ENCODE measurements at places on chromosomes 7 and 10.

DNA sequence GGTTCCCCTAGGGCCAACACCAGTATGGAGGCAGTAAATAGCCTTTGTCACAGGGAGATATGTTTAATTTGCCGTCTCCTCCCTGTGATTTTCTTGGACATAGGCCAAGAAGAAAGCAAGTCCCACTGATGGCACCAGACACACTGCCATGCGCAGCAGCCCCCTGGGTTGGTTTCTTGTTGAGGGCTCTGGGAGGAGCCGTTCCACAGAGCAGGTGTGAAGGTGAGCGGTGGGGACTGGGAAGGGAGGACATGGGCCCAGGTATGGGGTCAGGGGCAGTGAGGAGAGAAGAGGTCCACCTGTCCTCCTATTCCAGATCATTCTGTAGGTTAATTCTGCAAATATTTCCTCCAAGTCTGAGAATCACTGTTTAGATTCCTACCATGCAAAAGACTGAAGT, 376.1 kb downstream of the PLXNA4 start:
- DNase-seq = no peak

DNA sequence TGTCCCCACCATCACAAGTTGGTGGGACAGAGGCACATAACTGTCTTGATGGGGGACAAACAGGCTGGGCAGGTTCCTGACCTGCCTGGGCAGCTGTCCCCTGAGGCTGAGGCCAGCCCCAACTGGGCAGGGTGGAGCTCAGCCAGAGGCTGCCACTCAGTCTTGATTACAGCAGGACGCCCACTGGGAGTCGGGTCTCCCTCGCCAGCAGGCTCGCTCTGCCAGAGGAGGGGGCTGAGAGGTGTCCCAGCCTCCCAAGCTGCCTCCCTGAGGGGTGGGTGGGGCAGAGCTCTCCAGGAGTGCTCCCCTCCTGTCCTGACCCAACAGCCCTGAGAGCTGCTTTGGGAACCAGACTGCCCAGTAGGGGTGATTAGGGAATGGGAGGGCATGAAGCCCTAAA, 1.8 kb upstream of the CAMK2G start:
- DNase-seq = no peak

GRCh38 chr7:38068461-38068860, 109.6 kb upstream of the STARD3NL start:
- DNase-seq = no peak

DNA sequence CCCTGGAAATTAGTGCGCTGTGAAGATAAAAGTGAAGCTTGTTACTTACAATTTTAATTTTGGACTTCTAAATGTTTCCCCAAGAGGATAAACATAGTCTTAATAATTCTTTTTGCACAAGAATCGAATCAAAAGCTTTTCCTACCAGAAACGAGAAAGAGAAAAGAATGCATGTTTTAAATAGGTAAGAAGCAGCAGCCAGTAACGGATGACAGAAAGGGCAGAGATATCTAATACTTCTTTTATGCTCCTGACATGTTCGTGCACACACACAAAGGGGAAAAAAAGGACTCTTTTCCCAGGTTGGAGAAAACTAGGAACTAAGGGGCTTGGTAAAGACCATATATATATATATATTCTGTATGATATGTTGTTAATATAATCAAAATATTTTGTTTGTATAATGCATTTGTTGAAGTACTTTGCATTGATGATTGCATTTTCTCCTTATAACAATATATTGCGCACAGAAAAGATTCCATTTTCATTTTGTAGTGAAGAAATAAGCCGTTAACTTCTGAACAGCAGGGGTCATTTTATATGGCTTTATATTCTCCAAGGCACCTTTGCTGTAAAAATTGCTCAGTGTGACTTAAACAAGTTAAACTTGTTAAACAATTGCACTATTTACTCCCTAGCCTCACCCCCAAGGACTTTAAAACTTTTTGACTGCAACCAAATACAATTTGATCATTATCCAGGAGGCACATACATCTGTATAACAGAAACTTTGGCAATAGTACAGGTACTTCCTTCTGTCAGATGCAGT, 2.2 kb downstream of the PRKAR2B start:
- DNase-seq = no peak

DNA sequence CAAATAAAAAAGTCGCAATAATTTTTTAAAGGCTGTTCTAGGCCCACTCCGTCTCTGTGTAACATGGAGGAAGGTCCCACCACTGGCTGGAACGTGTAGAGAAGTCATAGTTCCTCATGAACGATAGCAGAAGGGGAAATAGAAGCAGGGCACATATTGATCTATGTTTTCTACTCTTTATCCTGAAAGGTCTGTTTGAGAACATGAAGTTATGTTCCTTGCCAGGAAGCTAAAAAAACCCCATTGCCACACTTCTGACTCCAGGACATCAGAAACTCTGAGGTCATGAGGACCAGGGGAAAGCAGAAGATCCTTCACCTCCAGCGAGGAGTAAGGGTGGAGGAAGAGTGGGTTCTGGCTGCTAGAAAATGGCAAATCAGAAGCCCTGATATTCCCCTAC, 10.8 kb downstream of the ANKRD22 start:
- DNase-seq = no peak

DNA sequence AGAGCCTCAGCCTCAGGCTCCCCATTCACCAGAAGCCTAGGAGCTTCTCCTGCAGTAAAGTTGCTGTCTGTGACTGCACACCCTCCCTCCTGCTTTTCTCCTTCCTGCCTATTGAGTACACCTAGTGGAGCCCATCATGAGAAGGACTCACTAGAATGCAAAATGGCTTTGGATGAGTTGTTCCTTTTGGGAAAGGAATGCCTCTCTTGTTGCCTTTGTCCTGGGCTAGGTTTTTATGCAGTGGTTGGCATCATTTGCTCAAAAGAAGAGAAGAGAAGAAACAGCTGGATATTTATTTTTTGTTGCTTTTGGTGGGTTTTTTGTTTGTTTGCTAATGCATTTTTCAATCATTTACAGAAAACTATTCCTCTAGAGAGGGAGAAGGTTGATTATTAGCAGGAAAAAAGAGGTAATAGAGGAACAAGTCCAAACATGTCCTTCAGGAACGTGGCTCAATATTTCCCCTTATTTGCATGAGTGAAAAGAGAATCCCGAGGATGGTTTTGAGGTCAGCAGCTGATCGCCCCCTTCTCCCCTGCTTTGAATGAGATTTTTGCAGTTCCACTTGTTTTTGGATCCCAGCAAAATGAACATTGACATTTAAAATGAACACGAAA, 369.9 kb upstream of the NRP1 start:
- DNase-seq = no peak

DNA sequence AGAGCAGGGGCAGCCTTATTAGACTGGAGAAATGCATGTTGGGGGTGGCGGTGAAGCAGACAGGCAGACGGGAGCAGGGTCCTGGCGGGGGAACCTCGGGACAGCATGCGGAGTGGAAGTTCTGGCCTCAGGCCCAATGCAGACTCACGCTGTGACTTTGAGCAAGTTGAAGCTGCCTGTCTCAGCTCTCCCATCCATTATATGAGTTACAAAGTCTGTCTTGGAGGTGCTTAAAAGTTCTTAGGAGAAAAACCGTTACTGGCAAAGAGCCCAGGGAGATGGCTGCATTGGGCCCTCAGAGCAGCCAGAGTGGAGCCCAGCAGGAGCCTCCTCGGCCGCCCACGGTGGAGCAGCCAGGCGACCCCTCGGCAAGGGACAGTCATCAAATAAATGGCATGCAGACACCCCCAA, 509.5 kb downstream of the PLXNA4 start:
- DNase-seq = peak; percentile 10

DNA sequence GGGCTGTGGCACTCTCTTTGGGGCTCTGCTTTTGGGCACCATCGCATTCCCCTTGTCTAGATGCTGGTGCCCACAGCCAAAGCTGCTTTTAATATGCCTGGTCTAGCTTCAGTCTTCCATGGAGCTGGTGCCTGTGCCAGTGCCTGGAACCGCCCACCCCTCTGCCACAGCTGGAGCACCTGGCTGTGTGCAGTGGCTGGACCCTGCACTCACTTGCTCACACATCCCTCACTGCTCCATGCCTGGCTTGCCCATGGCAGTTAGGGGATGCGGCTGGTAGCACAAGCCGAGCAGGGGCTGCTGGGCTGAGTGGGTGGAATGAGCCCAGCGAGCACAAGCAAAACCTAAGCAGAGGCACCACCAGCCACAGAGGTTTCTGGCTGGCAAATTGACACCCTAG, 1145.9 kb upstream of the LRRTM3 start:
- no peak for DNase-seq

DNA sequence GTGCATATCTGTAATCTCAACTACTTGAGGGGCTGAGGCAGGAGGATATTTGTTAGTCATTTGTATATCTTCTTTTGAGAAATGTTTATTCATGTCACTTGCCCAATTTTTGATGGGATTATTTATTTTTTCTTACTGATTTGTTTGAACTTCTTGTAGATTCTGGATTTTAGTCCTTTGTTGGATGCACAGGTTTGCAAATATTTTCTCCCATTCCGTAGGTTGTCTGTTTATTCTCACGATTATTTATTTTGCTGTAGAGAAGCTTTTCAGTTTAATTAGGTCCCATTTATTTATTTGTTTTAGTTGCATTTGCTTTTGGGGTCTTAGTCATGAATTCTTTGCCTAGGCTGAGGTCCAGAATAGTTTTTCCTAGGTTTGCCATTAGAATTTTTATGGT, 44.1 kb upstream of the OSBPL3 start:
- no peak for DNase-seq

DNA sequence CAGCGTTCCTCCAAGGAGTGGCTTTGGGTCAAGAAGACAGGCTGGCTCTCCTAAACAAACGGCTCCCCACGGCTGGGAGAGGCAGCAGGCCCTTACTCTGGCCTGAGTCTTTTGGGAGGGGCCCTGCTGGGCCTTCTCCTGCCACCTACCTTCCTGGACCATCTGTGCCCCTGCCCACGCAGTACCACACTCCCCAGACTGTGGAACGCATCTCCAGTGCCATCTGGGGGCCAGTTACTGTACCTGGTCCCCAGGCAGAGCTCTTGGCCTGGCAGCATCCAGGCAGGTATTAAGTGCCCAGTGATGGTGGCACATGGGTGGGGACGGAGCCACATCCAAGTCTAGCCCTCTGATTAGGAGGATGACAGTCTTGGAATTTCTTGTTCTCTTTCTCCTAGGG, 14.4 kb downstream of the ALKBH4 start:
- DNase-seq = no peak

DNA sequence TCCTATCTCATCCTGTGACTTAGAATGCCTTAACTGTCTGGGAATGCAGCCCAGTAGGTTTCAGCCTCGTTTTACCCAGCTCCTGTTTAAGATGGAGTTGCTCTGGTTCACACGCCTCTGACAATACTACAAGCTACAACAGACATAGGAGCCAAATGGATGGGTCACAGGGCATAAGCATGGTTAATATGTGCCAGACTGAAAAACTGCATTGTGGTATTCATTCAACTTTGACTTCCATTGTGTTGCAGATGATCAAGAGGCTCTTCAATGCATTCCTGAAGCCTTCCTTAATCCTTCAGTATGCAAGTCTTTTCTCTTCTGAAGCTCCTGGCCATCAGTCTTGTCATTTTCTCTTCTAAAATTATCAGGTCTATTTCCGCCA, 20.3 kb upstream of the RNF32 start:
- DNase-seq = no peak

DNA sequence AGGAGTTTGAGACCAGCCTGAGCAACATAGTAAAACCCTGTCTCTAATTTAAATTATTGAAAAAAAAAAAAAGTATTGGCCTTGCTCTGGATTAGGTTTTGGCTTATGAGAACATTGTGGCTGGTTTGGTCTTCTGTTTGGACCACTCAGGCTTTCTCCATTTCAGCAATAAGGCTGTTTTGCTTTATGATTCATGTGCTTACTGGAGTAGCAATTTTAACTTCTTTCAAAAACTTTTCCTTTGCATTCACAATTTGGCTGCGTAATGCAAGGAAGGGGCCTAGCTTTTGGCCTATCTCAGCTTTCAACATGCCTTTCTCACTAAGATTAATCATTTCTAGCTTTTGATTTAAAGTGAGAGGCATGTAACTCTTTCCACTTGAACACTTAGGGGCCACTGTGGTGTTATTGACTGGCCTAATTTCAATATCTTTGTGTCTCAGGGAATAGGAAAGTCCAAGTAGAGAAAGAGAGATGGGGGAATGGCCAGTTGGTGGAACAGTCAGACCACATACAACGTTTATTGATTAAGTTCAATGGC, 38.0 kb upstream of the SRPK2 start:
- no peak for DNase-seq

GRCh38 chr7:132776048-132776620, 199.9 kb upstream of the PLXNA4 start:
- DNase-seq = no peak

- DNase-seq = no peak
These were observed 147.8 kb upstream of the KLF14 start for GRCh38 chr7:130881799-130882141.

- DNase-seq = peak; percentile 30
These were observed 142.8 kb downstream of the LSM5 start for GRCh38 chr7:32347244-32347828.

DNA sequence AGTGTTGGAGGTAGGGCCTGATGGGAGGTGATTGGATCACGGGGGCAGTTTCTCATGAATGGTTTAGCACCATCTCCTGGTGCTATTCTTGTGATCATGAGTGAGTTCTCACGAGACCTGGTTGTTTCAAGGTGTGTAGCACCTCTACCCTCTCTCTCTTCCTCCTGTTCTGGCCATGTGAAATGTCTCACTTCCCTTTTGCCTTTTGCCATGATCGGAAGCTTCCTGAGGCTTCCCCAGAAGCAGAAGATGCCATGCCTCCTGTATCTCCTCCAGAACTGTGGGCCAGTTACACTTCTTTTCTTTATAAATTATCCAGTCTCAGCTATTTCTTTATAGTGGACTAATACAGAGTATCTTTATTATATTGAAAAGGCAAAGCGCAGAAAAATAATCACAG, 90.1 kb downstream of the FAM171A1 start:
- no peak for DNase-seq

- DNase-seq = peak; percentile 48
These were observed 288.2 kb downstream of the IPMK start for GRCh38 chr10:57979491-57979890.

DNA sequence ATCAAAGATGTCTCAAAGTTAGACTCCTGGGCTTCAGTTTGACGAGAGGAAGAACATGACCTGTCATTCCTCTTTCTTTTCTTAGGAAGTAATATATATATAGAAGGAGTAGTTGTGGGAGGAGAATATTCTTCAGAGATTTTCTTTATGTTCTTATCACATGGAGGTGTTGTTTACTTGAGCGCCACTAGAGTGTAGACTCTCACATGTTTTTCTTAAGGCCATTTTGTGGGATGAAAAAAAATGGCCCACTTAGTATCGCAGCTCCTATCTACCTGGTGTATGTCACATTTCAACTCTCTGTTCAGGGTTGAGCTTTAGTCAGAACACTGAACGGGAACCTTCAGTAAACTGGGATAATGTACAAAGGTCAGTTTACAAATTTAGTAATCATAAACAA, 645.2 kb downstream of the PHTF2 start:
- no peak for DNase-seq

Measured in urothelium cell line (cell line).